ENCODE measurements at places on chromosomes 1 and 21. TPM values are rescaled to one million over a fixed set of nuclear protein-coding genes. Genes with fewer than 3 reads are reported as not detected.

- H3K4me3 ChIP-seq: no peak overlapping the region
- peaks cover 3% of the 10 kb centered on the region for H3K4me1 ChIP-seq
- no peaks in the 10 kb centered on the region for H3K27me3 ChIP-seq
- no peaks in the 10 kb centered on the region for H3K36me3 ChIP-seq
- peak overlapping the region; percentile 25 for H3K27ac ChIP-seq
Measured at GRCh38 chr21:42039911-42040351, 29.8 kb upstream of the ZBTB21 start.

- no peaks in the 10 kb centered on the region for H3K36me3 ChIP-seq
- peaks cover 43% of the 10 kb centered on the region for H3K4me1 ChIP-seq
- H3K27ac ChIP-seq: peak overlapping the region; percentile 7
- DNase-seq: peak; percentile 67
- H3K4me3 ChIP-seq: no peak overlapping the region
Measured at GRCh38 chr21:14864211-14865021, 200.4 kb downstream of the NRIP1 start.

DNA sequence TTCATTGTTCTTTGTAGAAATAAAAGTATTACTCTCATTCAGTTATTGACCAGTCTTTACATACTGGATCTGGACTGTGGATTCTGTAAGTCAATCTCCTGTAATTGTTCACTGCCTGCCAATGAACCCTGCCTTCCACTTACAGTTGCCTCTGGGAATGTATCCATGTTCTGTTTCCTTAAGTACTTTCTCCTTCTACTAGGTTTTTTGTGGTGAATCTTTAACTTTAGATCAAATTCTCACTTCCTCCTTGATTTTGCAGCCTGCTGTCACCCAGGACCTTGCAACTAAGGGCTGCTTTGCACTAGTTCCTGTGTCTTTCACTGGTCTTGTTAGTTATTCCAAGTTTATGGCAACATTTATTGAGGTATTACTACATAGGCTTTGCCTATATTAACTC is 28.2 kb upstream of the ANKRD13C start:
- DNase-seq: no peak
- no peaks in the 10 kb centered on the region for H3K27me3 ChIP-seq
- H3K4me1 ChIP-seq: no peaks in the 10 kb centered on the region
- H3K4me3 ChIP-seq: no peak overlapping the region

DNA sequence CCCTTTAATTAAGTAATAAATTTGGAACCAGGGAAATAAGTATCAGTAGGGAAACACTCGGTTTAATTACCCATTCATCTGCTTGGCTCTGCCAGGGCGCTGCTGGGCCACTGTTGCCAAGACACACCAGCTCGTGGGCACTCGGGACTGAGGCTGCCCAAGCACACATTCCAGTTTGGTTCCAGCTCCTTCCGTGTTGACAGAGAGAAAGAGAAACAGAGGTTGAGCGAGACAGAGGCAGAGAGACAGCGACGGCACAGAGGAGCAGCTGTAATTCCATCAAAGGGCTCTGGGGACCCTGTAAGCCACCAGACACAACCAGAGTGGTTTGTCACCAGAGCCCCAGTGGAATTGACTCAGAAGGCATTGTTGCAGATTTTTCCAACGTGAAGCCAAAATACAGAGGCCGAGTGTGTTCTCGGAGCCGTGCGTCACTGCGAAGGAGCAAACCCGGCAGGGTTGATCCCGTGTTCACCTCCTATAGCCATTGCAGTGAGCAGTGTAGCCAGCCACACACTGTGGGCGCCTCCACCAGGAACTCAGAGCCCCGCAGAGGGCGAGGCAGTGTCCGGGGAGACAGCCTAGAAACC is 33.5 kb downstream of the SYF2 start:
- peaks cover 21% of the 10 kb centered on the region for H3K4me1 ChIP-seq
- H3K4me3 ChIP-seq: no peak overlapping the region
- H3K27me3 ChIP-seq: peaks cover 13% of the 10 kb centered on the region

- no peak overlapping the region for H3K4me3 ChIP-seq
- no peaks in the 10 kb centered on the region for H3K4me1 ChIP-seq
- H3K27ac ChIP-seq: no peak overlapping the region
- DNase-seq: no peak
Measured at GRCh38 chr1:53419034-53419433, 40.2 kb upstream of the DMRTB1 start.

DNA sequence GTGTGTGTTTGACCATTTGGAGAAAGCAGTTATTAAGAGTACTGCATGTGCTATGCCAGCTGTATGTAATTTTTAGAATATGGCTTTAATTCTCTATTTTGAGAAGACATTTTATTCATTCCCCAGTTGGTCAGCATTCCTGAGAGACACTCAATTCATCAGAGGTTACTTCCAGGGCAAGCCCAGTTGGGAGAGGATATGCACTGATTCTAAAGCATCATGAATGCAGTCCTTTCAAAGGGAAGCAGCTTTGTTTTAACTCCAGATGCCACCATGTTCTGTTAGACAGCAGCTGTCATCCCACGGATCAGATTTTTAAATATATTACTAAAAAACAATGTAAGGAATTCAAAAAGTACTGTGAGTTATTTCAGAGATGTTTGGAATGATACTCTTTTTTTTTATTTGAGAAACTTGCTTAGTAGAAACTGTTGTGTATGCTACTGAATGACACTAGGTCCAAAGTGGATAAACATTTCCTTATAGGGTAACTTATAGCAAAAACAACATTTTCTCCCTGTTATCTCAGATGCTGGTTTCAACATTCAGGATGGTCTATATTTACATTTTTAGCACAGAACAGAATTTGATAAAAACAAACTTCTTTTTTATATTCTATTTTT is 149.5 kb upstream of the B3GALT2 start:
- DNase-seq: no peak
- H3K27ac ChIP-seq: no peak overlapping the region
- H3K27me3 ChIP-seq: no peaks in the 10 kb centered on the region
- H3K4me3 ChIP-seq: no peak overlapping the region
- no peaks in the 10 kb centered on the region for H3K4me1 ChIP-seq

DNA sequence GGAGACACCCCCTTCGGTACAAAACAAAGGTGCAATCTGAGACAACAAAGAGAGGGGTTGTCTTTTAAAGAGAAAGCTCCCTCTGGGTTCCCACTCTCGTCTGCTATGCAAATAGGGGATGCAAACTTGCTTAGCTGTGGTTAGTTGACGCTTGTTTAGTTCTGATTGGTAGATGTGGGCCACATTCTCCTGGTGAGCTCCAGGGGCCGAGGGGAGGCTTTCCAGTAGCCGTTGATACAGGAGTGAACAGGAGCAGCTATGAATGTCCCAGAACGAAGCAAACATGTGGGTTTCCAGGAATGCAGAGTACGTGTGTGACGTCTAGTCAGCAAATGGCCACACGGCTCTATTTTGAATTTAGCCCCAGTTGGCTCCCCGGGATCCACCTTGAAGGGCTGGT is 14.7 kb downstream of the TFF2 start:
- H3K27me3 ChIP-seq: peaks cover 50% of the 10 kb centered on the region
- no peak overlapping the region for H3K27ac ChIP-seq
- H3K4me1 ChIP-seq: peaks cover 7% of the 10 kb centered on the region
- no peak for DNase-seq

ARF1 gene
- total RNA-seq: 262 TPM

DNA sequence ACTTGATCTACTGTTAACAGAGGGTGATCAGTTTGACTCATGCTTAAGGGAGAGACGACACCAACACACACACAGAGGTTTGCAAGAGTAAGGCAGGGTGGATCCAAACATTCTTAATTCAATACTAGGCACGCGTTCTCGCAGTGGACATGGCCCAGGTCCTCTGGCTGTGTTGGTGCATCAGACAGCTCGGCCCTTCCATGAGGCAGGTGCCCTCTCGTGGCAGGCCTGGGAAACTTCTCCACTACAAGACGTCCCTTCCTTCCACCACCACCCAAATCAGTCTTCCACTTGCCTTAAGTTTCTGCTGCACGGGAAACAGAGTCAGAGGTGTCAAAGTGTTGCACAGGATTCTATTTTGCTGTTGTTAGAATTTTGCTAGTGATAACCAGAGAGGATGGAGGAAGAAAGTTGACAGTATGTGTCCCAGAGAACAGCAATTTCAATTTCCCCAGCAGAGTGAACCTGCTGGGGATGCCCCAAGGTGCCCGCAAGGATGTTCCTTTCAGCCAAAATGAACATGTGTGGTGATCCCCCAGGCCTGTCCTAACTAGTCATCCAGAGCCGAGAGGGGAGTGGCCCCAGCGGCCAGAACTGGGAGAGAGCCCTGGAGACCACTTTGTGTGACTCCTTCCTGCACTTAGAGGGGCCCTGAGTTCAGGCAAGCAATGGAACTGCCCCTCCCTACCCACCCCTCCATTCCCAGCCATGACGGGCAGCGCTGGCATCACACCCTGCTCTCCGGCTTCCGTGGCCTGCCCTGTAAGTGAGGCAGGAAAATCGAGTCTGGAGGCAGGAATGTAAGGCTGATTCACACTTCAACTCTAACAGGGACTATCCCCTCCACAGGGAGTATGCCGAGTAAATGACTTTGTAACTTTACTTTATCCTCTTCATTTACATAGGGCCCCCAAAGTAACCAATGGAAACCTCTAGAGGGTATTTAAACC is 34.8 kb downstream of the MX1 start:
- no peak overlapping the region for H3K27ac ChIP-seq
- H3K36me3 ChIP-seq: peaks cover 33% of the 10 kb centered on the region
- H3K27me3 ChIP-seq: no peaks in the 10 kb centered on the region
- H3K4me3 ChIP-seq: no peak overlapping the region

- no peak overlapping the region for H3K27ac ChIP-seq
- H3K36me3 ChIP-seq: no peaks in the 10 kb centered on the region
- no peak overlapping the region for H3K4me3 ChIP-seq
Measured at GRCh38 chr1:34037109-34037508, 127.9 kb downstream of the CSMD2 start.

RHD gene
- total RNA-seq: not detected

DNA sequence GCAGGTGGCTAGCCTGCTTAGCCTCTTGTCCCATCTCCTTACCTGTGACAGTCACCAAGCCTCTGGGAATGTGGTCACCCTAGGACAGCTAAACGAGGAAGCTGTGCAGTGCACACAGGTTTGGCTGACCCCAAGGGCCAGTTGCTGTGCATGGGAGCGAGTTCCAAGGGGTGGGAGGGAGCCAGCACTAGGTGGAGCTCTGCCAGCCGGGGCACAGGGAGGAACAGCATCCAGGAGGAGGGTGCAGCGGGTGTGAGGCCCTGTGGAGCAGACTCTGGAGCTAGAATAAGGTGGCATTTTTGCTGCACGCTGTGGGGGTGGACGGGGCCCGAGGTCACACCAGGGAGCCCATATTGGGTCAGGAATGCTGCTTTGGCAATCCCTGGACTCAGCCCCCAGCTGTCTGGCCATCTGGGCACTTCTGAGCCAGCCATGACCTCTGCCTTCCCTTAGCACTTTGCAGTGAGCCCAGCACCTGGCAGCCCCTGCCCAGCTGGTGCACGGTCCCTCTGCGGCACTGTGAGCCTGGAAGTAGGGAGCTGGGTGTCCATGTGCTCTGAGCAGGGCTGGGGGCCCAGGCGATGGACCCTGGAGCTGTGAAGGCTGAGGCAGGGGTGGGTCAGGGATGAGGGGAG is 8.7 kb downstream of the PDXK start:
- H3K4me1 ChIP-seq: peaks cover 57% of the 10 kb centered on the region
- DNase-seq: no peak
- H3K4me3 ChIP-seq: peak overlapping the region; percentile 50
- H3K27me3 ChIP-seq: no peaks in the 10 kb centered on the region

GRCh38 chr1:3656450-3657095 is 4.3 kb downstream of the TP73 start:
- no peak overlapping the region for H3K4me3 ChIP-seq
- peaks cover 18% of the 10 kb centered on the region for H3K4me1 ChIP-seq
- DNase-seq: no peak
- H3K27ac ChIP-seq: no peak overlapping the region
- peaks cover 17% of the 10 kb centered on the region for H3K27me3 ChIP-seq

DNA sequence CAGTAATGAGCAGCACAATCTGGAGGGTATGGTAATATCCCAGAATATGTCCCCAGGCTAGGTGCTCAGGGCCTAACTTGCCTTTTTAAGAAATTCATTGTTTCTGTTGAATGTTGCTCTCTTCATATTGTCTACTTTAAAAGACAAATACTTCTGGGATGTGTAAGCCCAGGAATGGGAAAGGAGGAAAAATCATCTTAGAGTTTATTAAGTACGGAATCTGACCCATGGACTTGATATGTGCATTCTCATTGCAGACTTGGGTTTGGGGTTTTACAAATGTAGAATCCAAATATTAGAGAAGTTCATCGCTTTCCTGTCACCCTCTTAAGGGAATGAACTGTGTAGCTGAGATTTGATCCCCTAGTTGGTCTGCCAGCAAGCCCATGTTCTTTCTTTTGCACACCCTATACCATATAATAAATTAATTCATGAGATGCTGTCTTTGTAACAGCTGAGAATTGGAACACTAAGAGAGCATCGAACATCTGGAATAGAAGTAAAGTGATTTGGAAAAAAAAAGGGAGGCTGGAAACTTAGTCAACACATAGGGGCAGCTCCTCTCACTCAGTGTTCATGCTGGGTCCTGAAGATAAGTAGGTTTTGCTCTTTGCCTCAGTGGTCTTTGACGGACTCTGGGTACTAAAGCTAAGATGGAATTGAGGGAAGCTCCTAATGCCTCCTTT is 235.8 kb upstream of the C1orf105 start:
- H3K27me3 ChIP-seq: no peaks in the 10 kb centered on the region
- DNase-seq: no peak
- H3K27ac ChIP-seq: no peak overlapping the region
- H3K4me3 ChIP-seq: no peak overlapping the region

SUMO3 gene
- 68.3 TPM for total RNA-seq

- no peak for DNase-seq
- peaks cover 6% of the 10 kb centered on the region for H3K36me3 ChIP-seq
- H3K4me3 ChIP-seq: no peak overlapping the region
- peaks cover 9% of the 10 kb centered on the region for H3K27me3 ChIP-seq
- H3K4me1 ChIP-seq: peaks cover 8% of the 10 kb centered on the region
- no peak overlapping the region for H3K27ac ChIP-seq
Measured at GRCh38 chr1:220886470-220887201, 7.4 kb downstream of the HLX start.

GRCh38 chr1:239250353-239251035 is 135.9 kb upstream of the CHRM3 start:
- no peaks in the 10 kb centered on the region for H3K27me3 ChIP-seq
- no peak for DNase-seq

ELF3 gene
- 0.12 TPM for total RNA-seq

DNA sequence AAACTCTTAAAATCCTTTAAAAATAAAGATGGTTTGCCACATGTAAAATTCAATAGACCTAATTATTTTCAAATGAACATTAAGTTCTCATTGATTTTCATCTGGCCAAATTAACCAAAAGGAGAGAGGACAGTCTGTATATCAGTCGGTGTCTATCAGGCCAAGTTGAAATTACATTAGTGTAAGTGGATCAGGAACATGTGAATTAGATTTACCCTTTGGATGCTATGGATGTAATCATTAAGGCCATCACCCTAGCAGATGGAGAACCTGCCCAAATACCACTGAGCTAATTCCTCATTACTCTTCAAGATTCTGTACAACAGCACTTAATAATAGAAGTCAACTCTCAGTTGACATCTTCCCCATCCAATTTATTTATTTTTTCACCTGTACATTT is 29.5 kb upstream of the DPT start:
- no peaks in the 10 kb centered on the region for H3K36me3 ChIP-seq
- H3K27me3 ChIP-seq: no peaks in the 10 kb centered on the region
- H3K4me3 ChIP-seq: no peak overlapping the region
- DNase-seq: no peak
- peaks cover 7% of the 10 kb centered on the region for H3K4me1 ChIP-seq
- H3K27ac ChIP-seq: no peak overlapping the region

Data from heart right ventricle (tissue), 16 donors.